ENCODE measurements at places on chromosomes 12 and 14.

DNA sequence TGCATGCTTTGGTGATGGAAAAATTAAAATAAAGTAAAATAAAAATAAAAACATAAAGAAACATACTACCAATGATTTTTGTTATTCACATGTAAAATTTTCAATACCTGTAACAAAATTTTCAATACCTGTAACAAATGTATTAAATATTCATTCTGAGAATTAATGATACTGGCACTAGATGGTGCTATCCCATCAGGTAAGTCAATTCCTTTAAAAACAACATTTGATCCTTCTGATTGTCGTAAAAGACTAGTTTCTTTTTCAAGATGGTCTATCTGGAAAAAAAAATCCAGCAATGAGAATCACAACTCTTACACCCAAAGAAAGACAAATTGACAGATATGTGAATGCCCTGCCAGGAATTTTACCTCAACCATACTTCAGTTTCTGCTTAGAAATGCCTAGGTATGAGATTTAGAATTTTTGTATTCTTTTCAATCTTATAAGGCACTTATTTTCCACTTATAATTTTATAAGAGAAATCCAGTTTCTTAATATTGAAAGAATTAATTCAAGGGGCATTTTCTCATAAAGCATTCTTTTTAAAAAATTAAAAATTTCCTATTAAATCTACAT lies 30.7 kb downstream of the CEP290 start:
- no peak for DNase-seq

DNA sequence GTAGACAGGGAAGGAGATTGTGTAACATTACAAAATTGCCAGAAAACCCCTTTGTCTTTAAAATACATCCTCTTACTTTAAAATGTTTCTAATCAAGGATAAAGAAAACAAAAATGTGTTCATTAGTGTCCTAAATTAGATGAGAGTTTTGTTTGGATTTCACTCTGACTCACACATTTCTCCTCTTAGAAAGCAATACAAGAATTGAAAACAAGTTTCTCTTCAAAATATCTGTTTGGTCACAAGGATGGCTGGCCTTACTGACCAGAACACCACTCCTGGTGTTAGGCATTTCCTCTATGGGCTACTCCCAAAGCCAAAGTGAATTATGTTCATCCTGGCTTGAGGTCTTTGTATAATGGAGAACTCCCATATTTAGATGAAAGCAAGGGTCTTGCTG lies 6.4 kb downstream of the GUCY2C start:
- DNase-seq = no peak

- no peak for DNase-seq
Measured at GRCh38 chr12:68163560-68164081, 4.1 kb upstream of the IFNG start.

GRCh38 chr14:104280085-104280901 lies 141.9 kb downstream of the KIF26A start:
- DNase-seq = no peak

DNA sequence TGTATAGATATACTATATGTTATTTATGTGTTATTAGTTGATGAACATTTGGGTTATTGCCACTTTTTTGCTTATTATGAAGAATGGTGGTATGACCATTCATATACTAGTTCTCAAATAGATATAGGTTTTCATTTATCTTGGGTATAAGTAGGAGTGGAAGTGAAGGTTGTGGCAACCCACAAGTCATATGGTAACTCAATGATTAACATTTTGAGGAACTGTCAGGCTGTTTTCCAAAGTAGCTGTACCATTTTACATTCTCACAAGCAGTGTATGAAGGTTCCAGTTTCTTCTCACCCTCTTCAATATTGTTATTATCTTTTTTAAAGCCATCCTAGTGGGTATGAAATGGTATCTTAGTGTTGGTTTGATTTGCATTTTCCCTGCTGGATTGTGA lies 19.0 kb upstream of the MSRB3 start:
- no peak for DNase-seq

DNA sequence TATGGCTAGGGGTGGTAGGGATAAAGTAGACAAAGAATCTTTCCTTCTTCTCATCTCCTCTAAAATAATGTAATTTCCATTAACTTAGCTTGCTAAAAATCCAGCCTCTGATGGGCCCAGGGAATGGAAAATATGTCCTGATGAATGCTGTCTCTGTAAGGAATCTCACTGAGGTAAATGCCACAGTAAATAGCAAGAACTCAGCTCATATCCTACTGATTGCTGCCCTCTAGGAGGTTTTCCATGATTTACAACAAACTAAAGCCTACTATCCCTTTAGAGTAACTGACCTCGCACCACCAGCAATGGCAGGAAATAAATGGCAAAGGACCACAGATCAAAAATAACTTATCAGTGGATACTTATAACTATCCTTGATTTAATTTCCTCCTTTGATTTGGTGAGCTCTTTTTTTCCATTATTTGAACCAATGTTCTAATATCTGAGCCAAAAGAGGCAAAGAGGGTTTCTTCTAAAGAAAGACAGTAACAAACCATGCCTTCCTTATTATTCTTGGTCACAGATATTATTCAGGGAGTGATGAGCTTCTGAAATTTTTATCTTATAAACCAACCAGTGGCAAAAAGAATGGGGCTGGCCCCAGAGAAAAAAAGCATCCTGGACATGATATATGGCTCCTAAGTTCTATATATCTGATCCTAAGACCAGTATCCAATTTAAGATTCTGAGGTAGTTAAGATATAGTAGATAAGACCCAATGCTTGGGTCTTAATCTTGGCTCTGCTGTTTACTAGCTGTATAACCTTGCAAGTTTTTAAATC lies 43.8 kb downstream of the SENP1 start:
- no peak for DNase-seq

DNA sequence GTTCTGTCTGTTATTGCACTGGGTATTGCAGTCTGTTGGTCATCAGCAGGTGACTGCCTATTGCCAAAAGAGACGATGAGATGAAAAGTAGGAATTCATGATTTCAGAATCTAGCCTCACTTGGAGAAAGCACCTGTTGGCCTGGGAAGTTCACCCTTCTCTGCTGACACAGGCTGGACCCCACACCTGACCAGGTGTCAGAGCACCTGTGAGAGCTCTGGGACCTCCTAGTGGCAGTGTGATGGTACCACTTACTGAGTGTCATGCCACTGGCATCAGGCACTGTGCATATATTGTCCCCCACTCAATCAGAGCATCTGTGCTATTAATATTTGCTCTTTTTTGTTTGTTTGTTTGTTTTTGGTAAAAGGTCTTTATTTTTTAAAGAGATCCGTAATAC lies 68.0 kb downstream of the RASSF3 start:
- no peak for DNase-seq

Measured in stimulated activated CD8-positive, alpha-beta memory T cell treated with anti-CD3 and anti-CD28 coated beads, Interleukin-12 subunit alpha, Interleukin-12 subunit beta, amount 100 ng/mL, for 1 hour (primary cell).